ENCODE measurements at places on chromosomes 13 and 19.
A peak's percentile ranks its signal among the peaks of the same experiment; 100 is the strongest.

GRCh38 chr19:38736413-38737280, 7.6 kb downstream of the CAPN12 start:
- DNase-seq, result peak; percentile 97

DNA sequence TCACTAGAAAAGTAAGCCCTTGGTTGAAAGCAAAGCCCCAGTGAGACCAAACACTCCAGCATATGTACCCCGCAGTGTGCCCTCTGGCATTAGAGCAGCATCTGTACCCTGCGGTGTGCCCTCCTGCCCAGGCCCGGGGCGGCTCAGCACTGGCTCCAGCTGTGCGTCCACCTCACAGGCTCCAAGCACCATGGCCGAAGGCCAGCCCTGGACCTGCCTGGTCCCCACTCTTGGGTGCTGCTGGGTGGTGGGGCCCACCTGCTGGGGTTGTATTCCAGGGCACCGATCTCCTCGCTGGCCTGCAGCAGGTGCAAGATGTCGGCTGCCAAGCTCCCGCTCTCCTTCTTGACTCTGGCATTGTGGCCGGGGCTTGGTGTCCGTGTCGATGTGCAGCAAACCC, 230.2 kb downstream of the TUBA3C start:
- DNase-seq, result no peak

GRCh38 chr19:2148482-2149135, 2.8 kb downstream of the AP3D1 start:
- no peak for DNase-seq

DNA sequence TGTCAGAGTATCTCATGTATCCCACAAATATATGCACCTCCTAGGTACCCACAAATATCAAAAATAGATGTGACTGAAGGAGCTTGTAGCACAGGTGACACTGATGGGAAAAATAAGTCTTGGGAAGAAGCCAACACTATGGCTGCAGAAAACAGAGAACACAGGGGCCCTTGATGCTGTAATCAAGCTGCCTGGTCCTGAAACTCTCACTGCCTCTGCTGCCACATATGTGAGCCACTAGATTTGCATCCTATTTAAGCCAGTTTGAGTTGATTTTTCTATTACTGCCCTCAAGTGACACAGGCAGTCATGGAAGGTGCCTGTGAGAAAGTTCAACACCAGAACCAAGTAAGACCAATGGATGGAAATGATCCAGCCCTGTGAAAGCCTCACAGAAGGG, 720.8 kb downstream of the UQCRFS1 start:
- DNase-seq, result no peak

DNA sequence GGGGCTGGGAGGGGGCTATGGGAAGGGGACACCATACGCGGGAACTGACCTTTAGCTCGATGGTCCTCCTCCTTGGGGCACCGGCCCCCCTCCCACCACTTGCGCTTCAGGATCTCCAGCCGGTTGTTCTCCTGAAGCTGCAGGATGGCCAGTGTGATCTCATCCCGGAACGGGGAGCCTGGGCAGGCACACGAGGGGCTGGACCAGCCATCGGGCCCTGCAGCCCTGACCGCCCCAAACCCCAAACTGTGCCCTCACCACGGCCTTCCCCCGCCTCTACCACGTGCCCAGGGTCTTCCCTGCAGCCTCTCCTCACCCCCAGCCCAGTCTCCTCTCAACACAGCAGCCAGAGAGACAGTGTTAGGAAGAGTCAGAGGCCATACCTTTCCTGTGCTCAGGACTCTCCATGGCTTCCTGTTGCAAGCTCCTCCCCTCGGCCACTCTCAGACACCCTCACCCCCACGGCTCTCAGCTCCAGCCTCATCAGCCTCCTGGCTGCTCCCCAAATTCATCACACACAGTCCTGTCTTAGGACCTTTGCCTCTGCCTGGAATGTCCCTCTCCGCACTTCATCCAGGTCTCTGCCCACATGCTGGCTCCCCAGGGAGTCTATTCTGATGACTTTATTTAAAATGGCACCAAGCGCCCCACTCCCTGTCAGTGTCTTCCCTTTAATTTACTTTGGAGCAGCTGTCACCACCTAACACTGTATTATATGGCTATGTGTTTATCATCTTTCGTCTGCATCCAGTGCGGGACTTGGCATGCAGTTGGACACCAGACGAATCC, 9.7 kb upstream of the ATP1A3 start:
- DNase-seq, result no peak

DNA sequence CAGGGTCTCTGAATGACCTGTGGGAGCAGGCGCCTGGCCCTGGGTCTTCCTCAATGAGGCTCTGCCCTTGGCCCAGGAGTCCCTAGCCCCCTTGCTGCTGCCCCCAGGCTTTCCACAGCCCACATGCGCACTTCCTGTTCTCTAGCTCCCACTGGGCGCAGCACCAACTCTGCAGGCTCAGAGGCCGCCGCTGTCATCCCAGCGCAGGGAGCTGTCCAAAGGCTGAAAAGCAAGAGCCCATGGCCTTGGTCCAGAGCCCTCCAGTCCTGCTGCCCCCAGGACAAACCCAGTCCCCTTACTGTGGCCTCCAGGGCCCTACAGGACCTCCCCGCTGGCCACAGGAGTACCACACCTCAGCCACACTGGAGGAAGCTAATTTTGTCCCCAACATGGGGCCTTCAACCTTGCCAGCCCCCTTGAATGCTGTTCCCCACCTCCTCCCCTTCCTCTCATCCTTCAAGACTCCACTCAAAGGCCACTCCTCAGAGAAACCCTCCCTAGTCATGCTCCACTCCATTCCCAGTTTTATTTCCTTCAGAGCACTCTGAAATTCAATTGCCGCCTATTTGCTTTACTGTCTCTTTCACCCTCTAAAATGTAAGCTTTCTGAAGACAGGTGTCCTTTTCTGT, 8.0 kb upstream of the POU2F2 start:
- DNase-seq, result peak; percentile 74

GRCh38 chr13:75792526-75793187, 156.5 kb downstream of the LMO7 start:
- DNase-seq, result no peak

GRCh38 chr13:113147206-113147605, 11.2 kb upstream of the PROZ start:
- DNase-seq, result no peak

GRCh38 chr13:75637181-75637750, 1.1 kb downstream of the LMO7 start:
- no peak for DNase-seq

GRCh38 chr19:51493776-51494175, 7.8 kb downstream of the SIGLEC12 start:
- DNase-seq, result no peak

DNA sequence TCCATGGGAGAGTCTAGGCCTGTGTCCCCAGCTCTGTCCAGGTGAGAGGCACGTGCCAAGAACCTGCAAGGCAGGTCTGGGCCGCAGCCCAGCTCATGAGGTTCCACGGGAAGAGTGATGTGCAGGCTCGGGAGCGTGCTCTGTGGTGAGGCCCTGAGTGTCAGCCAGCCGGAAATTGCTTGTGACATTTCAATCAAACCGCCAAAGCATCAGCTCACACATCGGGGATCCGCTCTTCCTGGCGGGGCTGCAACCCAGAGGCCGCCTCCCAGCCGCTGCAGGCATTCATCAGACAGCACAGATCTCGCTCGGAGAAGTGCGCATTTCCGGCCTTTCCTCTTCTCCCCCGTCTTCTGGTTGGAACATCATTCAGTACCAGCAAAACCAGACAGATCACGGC, 109.3 kb downstream of the KDM4B start:
- DNase-seq, result no peak

- no peak for DNase-seq
Measured at GRCh38 chr19:33275933-33276619, 26.3 kb downstream of the CEBPA start.

- no peak for DNase-seq
Measured at GRCh38 chr19:2782329-2782935, 641 bp downstream of the SGTA start.

GRCh38 chr19:53657330-53657729, 25.5 kb downstream of the DPRX start:
- no peak for DNase-seq

DNA sequence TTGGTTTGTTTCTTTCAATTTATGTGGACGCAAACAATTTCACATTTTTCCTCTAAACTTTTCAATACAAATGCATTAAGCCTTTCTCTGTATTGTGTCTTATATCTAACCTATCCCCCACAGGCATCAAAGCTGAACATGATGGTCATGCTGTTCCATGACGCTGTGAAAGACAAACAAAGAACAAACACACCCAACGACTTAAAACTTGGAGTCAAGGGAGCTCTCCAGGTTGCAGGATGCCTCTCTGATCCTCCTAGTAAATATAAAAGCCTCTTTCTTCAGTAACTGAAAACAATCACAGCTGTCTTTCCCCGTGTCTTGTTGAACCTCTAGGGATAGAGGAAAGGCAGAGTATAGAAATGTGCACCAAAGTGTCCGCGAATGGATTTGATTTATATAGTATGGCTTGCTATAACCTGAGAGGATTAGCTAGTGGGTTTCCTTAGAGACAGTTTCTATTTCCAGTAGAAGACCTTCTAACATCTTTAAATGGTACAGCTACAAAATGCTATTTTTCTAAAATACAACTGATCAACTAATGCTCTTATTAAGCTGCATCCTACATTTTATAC, 43.1 kb downstream of the PCDH9 start:
- DNase-seq, result no peak

DNA sequence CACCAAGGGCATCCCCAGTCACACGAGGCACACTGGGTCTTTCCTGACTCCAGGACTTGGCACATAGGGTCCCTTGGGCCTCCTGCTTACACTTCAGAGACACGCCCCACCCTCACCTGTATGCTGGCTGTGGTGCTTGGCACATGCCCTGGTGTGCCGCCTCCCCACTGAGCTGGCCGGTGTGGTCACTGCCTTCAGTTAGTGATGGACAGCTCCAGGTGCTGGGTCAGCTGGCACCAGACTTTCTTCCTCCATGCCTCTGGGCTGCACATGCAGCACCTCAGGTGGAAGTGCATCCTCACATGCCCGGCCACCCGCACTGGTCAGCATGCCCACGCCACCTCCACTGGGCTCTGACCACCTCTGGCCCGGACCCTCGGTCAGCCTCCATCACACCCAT, 52.9 kb downstream of the KLF2 start:
- DNase-seq, result no peak

DNA sequence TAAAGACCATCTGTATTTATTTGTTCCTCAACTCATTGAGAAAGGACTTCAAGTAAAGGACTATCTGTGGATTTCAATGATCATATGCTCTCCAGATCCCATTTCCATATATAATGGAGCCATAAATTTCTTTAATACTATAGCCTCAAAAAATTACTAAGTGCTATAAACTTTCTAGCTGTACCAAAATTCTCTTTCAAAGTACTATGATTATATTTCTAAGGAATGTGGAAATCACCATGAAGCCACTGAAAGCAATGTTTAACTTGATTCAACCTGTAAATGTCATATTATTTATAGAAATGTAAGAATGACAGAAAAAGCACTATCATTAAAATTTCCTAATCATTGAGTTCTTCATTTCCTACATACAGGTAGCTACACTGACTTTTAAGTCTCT, 20.7 kb downstream of the TBC1D4 start:
- no peak for DNase-seq

DNA sequence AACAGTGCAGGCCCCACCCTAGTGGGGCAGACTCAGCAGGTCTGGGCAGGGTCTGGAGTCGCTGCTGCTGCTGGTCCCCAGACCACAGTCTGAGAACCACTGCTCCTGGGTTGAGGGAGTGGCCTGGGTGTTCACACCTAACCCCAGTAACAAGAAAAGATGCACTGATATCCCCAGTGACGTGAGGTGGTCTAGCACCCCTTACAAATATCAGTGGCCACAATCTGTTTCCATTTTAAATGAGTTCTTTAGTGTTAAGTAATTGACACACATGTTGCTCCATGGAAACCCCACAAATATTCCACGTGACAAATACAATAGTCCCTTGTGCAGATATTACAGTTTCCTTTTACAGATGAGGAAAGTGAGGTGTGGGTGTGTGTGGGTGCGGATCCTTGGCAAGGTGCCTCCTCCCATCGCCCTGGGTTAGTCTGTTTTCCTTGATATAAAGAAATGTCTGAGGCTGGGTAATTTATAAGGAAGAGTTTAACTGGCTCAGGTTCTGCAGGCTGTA, 96.3 kb upstream of the GPR183 start:
- no peak for DNase-seq

- no peak for DNase-seq
Measured at GRCh38 chr19:7928334-7928706, 2.4 kb upstream of the CTXN1 start.

Measured in K562 (cell line).